ENCODE measurements at places on chromosomes 6 and 20.
A peak's percentile ranks its signal among the peaks of the same experiment; 100 is the strongest.

- DNase-seq = no peak
Measured at GRCh38 chr6:33696548-33697518, 14.7 kb downstream of the UQCC2 start.

DNA sequence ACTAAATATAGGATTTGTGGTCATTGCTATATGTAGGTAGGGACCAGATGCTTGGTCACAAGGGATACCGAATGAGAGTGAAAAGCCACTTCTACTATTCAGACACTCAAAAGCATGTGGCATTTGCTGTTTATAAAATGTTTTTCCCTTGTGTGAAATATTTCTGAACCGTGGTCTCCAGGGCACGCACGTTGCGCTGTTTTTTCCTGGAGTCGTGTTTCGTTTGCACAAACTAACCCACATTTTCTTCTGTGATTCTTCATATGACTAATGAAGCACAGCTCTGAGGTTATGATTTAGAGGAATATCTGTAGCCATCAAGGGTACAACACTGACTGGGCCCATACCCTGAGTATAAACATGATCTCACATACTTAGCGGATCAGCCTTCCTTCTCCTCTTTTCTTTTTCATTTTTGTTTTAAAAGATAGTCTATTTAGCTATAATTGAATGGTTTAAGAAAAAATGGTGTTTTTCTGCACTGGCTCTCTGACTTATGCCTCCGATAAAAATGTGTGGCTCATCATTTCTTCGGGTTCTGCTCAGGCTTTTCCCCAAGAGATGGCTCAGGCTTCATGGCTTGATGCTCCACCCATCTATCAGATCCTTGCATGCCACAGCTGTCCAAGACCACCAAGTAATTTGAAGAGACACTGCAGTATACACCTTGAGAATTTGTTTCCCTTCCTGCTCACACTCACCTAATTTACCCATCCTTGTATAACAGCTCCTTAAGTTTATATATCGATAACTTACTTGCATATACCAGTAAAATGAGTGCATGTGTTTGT lies 59.9 kb upstream of the HBS1L start:
- DNase-seq = no peak

DNA sequence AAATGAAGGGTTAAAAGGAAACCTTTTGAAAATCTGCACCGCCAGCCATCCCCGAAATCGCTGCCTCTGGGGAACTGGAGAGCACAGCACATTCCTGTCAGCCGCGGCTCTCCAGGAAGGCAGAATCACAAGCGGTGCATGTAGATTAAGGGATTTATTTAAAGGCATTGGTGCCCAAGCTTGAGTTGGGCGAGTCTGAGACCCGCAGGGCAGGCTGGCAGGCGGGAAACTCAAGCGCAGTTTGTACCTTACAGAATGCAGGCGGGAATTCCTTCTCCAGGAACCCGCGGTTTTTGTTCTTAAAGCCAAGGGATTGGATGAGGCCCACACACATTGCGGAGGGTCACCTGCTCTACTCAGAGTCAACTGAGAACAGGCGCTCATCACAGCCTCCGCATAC lies 10.8 kb downstream of the GPR31 start:
- DNase-seq = no peak

DNA sequence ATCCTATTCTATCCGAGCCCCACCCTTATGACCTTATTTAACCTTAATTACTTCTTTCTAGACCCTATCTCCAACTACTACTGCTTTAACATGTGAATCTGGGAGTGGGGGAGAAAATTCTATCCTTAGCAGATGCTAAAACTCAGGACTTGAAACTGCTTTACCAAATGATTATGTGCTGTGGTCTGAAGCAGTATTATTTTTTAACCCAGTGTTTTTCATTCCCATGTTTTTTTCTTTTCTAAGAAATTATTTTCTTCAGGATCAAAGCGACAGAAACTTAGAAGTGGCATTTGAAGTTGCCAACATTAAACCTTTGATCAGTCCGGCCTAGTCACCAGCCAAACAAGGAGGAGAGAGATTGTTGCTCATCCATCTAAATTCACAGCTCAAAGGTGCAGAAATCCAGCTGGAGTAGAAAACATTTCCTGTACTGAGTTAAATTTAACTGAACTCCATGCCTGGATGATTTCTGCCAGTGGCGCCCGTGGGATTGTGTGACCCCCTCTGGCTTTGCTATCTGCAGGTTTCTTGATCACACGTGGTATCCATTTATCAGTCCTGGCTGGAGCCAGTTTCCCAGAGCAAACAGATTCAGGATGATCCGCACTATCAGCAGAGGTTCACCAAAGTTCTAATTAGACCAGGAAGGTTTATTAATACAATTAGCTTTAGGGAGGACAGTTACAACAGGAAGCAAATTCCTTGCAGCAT lies 300.5 kb downstream of the PLCB1 start:
- no peak for DNase-seq

DNA sequence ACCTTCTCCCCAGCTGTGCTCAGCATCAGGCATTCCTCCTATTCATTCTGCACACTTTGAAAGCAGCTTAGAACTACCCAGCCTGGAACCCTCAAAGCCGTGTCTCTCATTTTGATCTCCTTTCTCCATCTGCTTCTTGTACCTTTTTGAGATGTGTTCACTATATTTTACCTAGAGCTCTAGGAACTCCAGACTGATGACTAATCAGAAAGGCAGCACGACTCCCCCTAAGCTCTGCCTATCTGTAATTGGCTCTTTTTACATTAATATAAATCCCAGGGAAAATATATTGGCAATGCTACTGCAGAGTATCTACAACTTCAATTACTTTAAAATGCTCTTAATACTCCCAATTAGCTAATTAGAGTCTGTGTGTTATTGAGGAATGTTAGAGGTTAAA lies 671.5 kb downstream of the CBLN4 start:
- DNase-seq = no peak

DNA sequence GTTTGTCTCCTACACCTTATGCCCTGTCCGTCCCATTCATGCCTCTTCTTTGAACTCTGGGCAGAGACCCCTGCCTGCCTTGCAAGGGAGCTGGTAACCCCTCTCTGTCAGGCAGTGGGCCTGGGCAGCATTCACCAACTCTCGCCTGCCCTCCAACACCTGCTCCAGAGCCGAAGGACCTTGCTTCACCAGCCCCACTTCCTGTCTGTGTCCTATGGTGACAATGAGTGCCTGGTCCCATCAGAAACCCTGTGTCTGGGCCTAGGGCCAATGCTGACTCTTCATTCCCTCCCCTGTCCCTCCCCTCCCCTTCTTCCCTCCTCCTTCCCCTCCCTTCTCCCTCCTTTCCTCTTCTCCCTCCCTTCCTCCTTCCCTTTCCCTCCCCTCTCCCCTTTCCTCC lies 22.8 kb upstream of the PCMTD2 start:
- no peak for DNase-seq

DNA sequence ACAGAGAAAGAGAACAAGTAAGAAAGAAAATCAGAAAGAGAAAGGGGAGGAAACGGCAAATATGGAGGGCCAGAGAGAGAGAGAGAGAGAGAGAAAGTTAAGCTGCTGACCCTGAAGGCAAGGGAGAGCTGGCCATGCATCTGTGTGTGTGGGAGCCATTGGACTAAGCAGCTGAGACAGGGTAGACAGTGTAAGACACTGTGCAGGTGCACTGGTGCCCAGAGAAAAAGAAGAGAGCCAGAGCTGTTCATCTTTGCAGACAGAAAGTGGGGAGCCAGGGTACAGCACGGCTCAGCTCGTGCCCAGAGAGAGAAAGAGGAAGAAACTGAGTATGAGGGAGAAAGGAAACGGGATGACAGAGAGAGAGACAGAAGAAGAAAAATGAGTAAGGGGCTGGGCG lies 24.2 kb upstream of the ZNF318 start:
- no peak for DNase-seq

DNA sequence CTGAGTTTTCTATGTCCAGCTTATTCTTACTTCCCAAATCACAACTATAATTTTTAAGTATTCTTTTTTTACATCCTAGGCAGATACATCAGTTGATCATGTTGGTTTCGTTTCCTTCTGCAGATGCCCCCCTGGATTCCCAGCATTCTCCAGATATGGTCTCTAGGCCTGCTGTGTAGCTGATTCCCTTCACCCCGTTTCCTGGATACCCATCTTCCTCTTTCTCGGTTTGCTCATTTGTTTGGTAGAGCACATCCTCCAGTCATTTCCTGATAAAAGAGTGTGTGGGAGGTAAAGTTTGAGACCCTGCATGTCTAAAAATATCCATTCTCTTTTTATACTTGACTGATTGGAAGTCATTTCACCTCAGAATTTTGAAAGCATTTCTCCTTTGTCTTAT lies 66.4 kb downstream of the ANKS1A start:
- DNase-seq = no peak

DNA sequence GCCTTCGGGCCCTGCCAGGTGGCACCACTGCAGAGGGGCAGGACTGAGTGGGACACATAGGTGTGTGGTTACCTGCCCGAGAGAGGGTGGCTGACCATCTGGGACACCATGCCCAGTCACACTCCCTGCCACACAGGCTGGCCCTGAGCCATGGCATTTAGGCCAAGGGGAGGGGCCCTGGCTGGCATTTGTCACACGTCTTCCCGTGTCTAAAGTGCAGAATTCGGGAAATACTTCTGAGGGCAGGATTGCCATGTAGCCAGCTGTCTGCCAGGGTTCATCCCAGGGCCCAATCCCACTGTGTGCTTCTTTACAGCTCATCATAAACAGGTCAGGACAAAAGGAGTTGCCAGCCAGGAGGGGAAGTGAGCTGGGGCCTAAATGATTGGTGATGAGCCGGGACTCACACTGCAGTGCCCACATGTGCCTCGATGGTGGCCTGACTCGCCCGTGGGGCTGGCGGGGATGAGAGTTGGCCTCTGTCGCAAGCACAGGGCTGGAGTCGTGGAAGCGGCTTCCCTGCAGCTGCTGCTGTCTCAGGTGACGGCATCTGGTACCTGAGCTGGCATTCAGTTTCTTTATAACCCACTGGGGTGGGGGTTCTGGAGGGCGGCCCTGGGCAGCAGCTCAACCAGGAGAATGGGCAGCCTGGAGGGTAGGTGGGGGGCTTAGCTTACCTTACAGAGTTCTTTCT lies 5.9 kb upstream of the UNC93A start:
- DNase-seq = no peak

- no peak for DNase-seq
Measured at GRCh38 chr20:24684956-24685691, 215.7 kb downstream of the SYNDIG1 start.

DNA sequence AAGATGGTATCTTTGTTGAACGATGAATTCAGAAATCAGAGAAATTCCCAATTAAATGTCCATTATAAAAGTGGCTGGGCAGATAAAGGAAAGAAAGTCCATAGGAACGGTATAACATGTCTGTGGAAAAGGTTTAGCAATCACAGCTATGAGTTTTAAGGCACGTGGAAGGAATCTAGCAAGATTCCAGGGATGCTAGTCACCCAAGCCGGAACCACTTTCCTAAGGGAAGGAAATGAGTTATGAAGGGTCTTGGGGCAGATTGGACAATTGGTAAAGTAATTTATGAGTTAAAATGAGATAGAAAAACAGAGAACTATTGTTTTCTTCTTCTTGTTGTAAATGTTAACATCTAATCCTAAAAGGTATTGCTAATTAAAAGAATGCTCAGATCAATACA lies 384.8 kb downstream of the ADGRB3 start:
- peak; percentile 37 for DNase-seq

- DNase-seq = no peak
Measured at GRCh38 chr6:3284436-3284876, 25.7 kb downstream of the PSMG4 start.

DNA sequence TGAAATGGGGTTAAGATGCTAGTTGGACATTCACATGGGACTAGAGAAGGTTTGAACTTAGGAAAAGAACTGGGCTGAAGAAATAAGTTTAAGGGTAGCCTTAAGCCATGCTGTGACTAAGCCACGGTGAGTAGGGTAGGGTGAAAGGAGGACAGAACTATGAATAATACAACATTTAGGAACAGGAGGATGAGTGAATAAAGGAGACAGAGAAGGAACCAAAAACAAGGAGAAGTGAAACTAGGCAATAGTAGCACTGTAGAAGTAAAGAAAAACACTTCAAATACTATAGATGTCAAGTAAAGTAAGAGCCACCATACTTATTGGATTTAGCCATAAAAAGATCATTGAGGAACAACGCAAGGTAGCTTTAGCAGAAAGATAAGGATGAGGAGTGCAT lies 111.2 kb downstream of the KCNQ5 start:
- DNase-seq = no peak

GRCh38 chr6:68527691-68528090 lies 107.4 kb upstream of the ADGRB3 start:
- no peak for DNase-seq

GRCh38 chr20:4484379-4484997 lies 237.2 kb upstream of the PRND start:
- no peak for DNase-seq

GRCh38 chr6:7445101-7445500 lies 55.5 kb downstream of the RIOK1 start:
- peak; percentile 77 for DNase-seq

DNA sequence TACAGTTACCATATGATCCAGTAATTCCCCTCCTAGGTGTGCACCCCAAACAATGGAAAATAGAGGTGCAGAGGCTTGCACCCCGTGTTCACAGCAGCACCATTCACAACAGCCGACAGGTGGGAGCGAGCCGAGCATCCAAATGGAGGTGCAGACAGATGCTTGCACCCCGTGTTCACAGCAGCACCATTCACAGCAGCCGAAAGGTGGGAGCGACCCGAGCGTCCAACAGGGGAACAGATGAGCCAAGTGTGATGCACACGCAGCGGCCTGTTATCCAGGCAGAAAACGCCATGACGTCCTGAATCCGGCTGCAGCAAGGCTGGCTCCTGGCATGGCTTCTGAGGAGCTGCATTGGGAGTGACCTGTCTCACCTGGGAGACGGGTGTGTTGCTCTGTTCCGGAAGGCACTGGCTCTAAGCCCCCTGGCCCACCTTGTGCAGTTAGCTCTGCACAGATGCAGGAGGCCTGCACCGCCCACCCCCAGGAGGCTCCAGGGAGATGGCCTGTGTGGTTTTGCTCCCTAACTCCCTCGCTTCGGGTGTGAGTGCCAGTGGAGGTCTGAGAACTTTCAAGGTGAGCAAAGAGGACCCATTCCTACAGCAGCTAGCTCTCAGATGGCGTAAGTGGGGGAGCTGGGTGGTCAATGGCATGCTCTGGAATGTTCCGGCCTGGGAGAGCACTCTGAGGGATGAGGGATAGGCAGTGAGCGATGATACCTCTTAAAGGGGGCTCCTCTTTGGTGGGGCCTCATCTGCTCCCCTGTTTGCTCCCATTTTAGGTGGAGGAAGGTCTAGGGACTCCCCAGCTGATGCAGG lies 47.8 kb upstream of the FRMD1 start:
- DNase-seq = no peak
